ENCODE measurements at places on chromosomes 7 and 10.
A peak's percentile ranks its signal among the peaks of the same experiment; 100 is the strongest.

DNA sequence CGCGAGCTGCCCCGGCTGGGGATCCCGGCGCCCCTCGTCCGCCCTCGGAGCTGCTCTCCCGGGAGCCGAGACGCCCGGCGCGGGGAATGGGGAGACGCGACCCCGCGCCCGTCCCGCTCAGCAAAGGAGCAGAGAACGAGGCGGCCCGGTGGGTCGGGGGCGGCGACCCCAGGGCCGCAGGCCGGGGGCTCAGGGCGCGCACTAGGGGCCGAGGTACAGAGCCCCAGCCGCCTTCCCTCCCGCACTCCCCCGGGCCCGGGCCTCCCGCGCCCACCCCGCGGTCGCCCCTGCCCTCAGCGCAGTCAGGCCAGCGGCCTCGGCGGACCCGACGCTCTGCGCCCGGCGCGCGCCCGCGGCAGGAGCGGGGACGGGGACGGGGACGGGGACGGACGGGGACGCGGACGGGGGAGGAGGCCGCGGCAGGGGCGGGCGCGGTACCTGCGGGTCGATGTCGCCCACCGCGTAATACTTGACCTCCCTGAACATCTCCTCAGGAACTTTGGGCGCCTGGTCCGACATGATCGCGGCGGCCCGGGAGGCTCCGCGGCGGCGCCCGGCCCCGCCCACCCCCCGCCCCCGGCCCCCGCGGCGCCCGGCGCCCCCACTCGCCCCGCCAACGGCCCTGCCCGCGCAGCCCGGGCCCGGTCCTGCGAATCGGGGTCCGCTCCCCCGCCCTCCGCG, 373 bp downstream of the PAXIP1 start:
- no peaks in the 10 kb centered on the region for H3K27me3 ChIP-seq
- no peak overlapping the region for H3K27ac ChIP-seq
- no peaks in the 10 kb centered on the region for H3K4me1 ChIP-seq
- H3K36me3 ChIP-seq = peaks cover 32% of the 10 kb centered on the region

DNA sequence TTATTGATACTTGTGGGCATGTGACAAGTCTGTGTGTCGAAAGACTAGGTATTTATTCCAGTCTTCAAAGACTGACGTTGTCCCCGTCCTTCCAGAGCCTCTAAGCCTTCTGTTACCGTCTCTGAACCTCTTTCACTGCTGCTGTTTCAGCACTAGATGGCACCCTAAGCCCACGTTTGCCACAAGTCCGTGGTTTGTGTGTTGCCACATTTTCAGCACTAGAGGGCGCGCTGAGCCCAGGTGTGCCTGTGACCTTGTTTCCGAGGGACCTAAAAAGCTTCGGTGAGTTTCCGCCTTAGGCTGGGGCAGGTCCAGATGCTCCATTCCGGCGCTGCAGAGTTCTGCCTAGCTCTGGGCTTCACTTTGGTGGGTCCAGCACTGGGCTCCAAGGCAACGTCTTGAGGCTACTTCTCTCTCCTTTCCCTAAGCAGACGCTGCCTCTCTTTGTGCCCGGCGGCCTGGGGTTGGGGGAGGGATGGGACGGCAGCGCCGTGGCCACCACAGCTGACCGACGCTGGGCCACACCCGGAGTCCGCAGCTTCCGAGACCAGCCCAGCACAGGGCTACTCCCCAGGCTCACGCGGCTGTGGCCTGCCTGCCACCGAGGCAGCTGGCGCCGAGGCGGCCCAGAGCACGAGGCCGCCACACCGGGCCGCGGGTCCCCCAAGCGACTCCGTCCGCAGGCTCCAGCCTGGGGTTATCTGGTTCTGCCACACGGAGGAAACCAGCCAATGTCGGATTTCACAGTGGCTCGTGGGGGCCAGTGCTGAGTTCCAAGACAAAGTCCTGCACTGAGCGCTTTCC, 520.2 kb downstream of the REEP3 start:
- DNase-seq = peak; percentile 80
- no peak overlapping the region for H3K27ac ChIP-seq
- H3K4me1 ChIP-seq = peaks cover 8% of the 10 kb centered on the region
- peaks cover 3% of the 10 kb centered on the region for H3K27me3 ChIP-seq
- peak overlapping the region; percentile 53 for H3K4me3 ChIP-seq

DNA sequence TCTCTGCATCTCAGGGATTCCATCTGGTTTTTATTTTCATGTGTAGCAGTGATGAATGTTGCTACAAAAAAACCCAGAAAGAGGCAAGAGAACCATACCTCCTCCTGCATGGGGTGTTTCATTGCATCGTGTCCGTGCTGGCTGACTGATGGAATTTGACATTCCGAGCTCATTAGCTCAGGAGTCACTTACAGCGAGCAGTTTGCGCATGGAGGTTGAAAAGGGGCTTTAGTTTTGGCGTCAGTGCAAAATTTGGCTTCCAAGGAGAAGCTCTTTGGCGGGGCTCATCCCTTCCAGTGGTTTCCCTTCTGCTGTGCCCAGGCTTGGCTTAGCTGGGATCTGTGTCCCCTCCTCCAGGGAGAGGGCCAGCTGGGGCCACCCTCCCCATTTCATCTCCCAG, 25.8 kb downstream of the EMX2 start:
- no peaks in the 10 kb centered on the region for H3K36me3 ChIP-seq
- no peaks in the 10 kb centered on the region for H3K4me1 ChIP-seq
- no peak for DNase-seq
- H3K27ac ChIP-seq = no peak overlapping the region

GRCh38 chr10:93461807-93462178, 20.3 kb downstream of the MYOF start:
- peak overlapping the region; percentile 80 for H3K27ac ChIP-seq
- peaks cover 93% of the 10 kb centered on the region for H3K36me3 ChIP-seq
- no peak overlapping the region for H3K4me3 ChIP-seq
- peaks cover 60% of the 10 kb centered on the region for H3K4me1 ChIP-seq
- peak; percentile 66 for DNase-seq
- no peaks in the 10 kb centered on the region for H3K27me3 ChIP-seq

- peak; percentile 92 for DNase-seq
- peaks cover 31% of the 10 kb centered on the region for H3K36me3 ChIP-seq
- peak overlapping the region; percentile 59 for H3K4me3 ChIP-seq
- peak overlapping the region; percentile 39 for H3K27ac ChIP-seq
- no peaks in the 10 kb centered on the region for H3K27me3 ChIP-seq
- peaks cover 10% of the 10 kb centered on the region for H3K4me1 ChIP-seq
These were observed 21.7 kb downstream of the AMZ1 start for GRCh38 chr7:2709553-2710285.

GRCh38 chr10:10821926-10822325, 195.7 kb upstream of the CELF2 start:
- no peaks in the 10 kb centered on the region for H3K4me1 ChIP-seq
- no peak overlapping the region for H3K27ac ChIP-seq
- DNase-seq = no peak
- no peaks in the 10 kb centered on the region for H3K27me3 ChIP-seq
- H3K36me3 ChIP-seq = no peaks in the 10 kb centered on the region

GRCh38 chr7:15862781-15863165, 176.3 kb upstream of the MEOX2 start:
- no peak for DNase-seq
- H3K4me1 ChIP-seq = no peaks in the 10 kb centered on the region
- H3K27me3 ChIP-seq = no peaks in the 10 kb centered on the region
- no peak overlapping the region for H3K27ac ChIP-seq
- no peaks in the 10 kb centered on the region for H3K36me3 ChIP-seq
